Esophagus muscularis mucosa (tissue), 4 donors: ENCODE measurements at places on chromosomes 1 and 21. TPM values are rescaled to one million over a fixed set of nuclear protein-coding genes. Genes with fewer than 3 reads are reported as not detected.

RASAL2 gene
- total RNA-seq: 23.5 TPM

FCGR1A gene
- 3.7 TPM for total RNA-seq

ETV3 gene
- 19.4 TPM for total RNA-seq

C1orf146 gene
- not detected for total RNA-seq

ACTN2 gene
- total RNA-seq: 9.1 TPM

SLAMF8 gene
- 1.9 TPM for total RNA-seq

THEMIS2 gene
- 29.5 TPM for total RNA-seq

SH2D1B gene
- total RNA-seq: not detected

TCP10L gene
- total RNA-seq: 1.7 TPM

EFNA3 gene
- total RNA-seq: 1.7 TPM

CATSPERE gene
- 3.5 TPM for total RNA-seq

C8B gene
- not detected for total RNA-seq

CACHD1 gene
- 10.1 TPM for total RNA-seq

SLC5A9 gene
- total RNA-seq: not detected

KRTAP8-1 gene
- total RNA-seq: not detected

C4BPA gene
- not detected for total RNA-seq

SERTAD4 gene
- total RNA-seq: 2.6 TPM

SETSIP gene
- total RNA-seq: not detected

CCDC27 gene
- not detected for total RNA-seq

NFASC gene
- total RNA-seq: 67.5 TPM

KCNE1 gene
- total RNA-seq: 1.8 TPM

KLHL12 gene
- 22.4 TPM for total RNA-seq

SPATA45 gene
- not detected for total RNA-seq

SPATA21 gene
- total RNA-seq: not detected

ST6GALNAC3 gene
- 5.5 TPM for total RNA-seq

STMN1 gene
- 15.6 TPM for total RNA-seq

AGRN gene
- 21.0 TPM for total RNA-seq

PLEKHM2 gene
- 64.2 TPM for total RNA-seq

PLA2G2F gene
- not detected for total RNA-seq

LEFTY1 gene
- 0.33 TPM for total RNA-seq

RNU1-2 gene
- total RNA-seq: not detected

SYT14 gene
- 0.11 TPM for total RNA-seq

B3GALT2 gene
- 0.50 TPM for total RNA-seq

PPIAL4G gene
- not detected for total RNA-seq

TTLL7 gene
- 58.1 TPM for total RNA-seq

OR1C1 gene
- not detected for total RNA-seq

OXCT2 gene
- total RNA-seq: 0.83 TPM

LORICRIN gene
- total RNA-seq: not detected

ADGRL4 gene
- 33.7 TPM for total RNA-seq

KRTAP11-1 gene
- not detected for total RNA-seq

RHD gene
- total RNA-seq: not detected

OR2T33 gene
- not detected for total RNA-seq

NES gene
- 36.9 TPM for total RNA-seq

SORT1 gene
- total RNA-seq: 135 TPM

AMPD1 gene
- total RNA-seq: not detected

CFAP45 gene
- 0.32 TPM for total RNA-seq

GSTM5 gene
- total RNA-seq: 4.2 TPM

TCHHL1 gene
- total RNA-seq: not detected

GBP7 gene
- total RNA-seq: not detected

LIN28A gene
- total RNA-seq: not detected

MSH4 gene
- total RNA-seq: 0.83 TPM

CRYAA gene
- total RNA-seq: not detected
